Vagina (tissue), 2 donors: ENCODE measurements at places on chromosomes 2 and 18. TPM values are rescaled to one million over a fixed set of nuclear protein-coding genes. Genes with fewer than 3 reads are reported as not detected.

DNA sequence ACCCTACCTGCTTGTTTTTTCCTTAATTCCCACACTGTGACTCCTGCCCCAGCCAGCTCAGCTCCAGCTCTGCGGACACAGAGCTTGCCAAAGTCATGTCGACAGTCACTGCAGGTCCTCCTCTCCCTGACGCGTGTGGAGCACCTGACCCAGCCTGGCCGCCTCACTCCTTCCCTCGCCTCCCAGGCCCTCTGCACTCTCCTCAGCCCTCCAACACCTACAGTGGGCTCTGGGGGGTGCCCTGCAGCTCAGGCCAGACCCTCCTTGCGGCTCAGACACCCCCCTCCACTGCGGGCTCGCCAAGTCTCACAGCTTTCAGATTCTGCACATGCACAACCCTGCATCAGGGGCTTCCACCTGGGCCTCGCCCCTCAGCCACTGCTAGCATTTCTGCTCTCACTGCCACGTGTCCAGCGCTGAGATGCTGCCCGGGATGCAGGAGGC lies 68.3 kb downstream of the NDUFA10 start:
- H3K4me3 ChIP-seq = no peak overlapping the region
- peaks cover 34% of the 10 kb centered on the region for H3K4me1 ChIP-seq
- peaks cover 5% of the 10 kb centered on the region for H3K36me3 ChIP-seq
- DNase-seq = no peak
- no peaks in the 10 kb centered on the region for H3K27me3 ChIP-seq
- H3K27ac ChIP-seq = no peak overlapping the region

Gene METAP1D
- 8.8 TPM for total RNA-seq

- H3K4me1 ChIP-seq = no peaks in the 10 kb centered on the region
- H3K27me3 ChIP-seq = no peaks in the 10 kb centered on the region
- no peak overlapping the region for H3K4me3 ChIP-seq
- peak; percentile 60 for DNase-seq
- no peak overlapping the region for H3K27ac ChIP-seq
Measured at GRCh38 chr2:232999354-232999753, 13.7 kb downstream of the NGEF start.

GRCh38 chr18:26536032-26536431 lies 12.3 kb downstream of the KCTD1 start:
- no peak overlapping the region for H3K4me3 ChIP-seq
- no peaks in the 10 kb centered on the region for H3K27me3 ChIP-seq
- DNase-seq = no peak
- H3K4me1 ChIP-seq = peaks cover 25% of the 10 kb centered on the region
- H3K27ac ChIP-seq = no peak overlapping the region

Gene AQP12A
- not detected for total RNA-seq

Gene ZNF892
- 2.7 TPM for total RNA-seq

Gene AGXT
- not detected for total RNA-seq

DNA sequence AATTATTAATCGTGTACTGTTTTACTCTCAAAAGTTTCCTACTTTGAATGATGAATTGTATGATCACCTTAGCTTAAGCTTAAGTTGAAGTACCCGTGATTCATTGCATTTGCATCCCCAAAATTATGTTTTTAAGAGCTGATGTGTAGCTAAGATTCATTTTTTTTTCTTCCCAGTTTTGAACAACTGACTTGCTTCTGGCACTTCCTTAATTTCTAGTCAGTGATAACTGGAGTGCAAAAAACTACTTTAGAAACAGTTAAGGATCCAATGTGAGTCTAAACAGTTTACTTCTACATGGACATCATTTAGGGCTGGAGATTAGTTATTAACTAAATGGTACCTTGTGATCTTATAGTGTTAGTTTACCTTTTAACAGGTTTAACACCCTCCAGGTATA lies 124.0 kb upstream of the CAVIN2 start:
- DNase-seq = no peak
- no peaks in the 10 kb centered on the region for H3K36me3 ChIP-seq

GRCh38 chr2:69450735-69451416 lies 13.6 kb upstream of the NFU1 start:
- no peaks in the 10 kb centered on the region for H3K4me1 ChIP-seq
- DNase-seq = no peak
- no peak overlapping the region for H3K27ac ChIP-seq
- no peak overlapping the region for H3K4me3 ChIP-seq
- no peaks in the 10 kb centered on the region for H3K27me3 ChIP-seq
- no peaks in the 10 kb centered on the region for H3K36me3 ChIP-seq

GRCh38 chr2:238169048-238169707 lies 10.4 kb downstream of the ERFE start:
- H3K4me3 ChIP-seq = no peak overlapping the region
- H3K4me1 ChIP-seq = peaks cover 24% of the 10 kb centered on the region
- no peak overlapping the region for H3K27ac ChIP-seq
- peaks cover 40% of the 10 kb centered on the region for H3K36me3 ChIP-seq
- no peak for DNase-seq

DNA sequence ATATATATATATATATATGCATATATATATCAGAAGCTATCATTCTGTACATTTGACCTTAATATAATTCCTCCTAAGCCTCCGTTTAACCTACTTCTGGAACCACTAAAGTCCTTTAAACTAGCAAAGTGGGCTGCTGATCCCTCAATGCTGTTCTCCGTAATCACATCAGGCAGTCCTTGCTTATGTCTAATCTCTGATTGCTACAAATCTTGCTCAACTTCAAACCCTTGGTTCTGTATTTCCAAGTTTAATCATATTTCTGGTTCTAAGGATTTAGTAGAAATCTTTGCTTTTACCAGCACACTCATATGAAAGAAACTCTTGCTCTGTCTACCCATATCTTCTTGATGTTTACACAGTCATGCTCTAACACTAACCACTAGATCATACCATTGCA lies 91.5 kb upstream of the GALNT13 start:
- H3K27me3 ChIP-seq = no peaks in the 10 kb centered on the region
- no peaks in the 10 kb centered on the region for H3K4me1 ChIP-seq
- no peak overlapping the region for H3K4me3 ChIP-seq

GRCh38 chr2:207448006-207448405 lies 81.8 kb upstream of the CREB1 start:
- no peaks in the 10 kb centered on the region for H3K27me3 ChIP-seq
- H3K4me3 ChIP-seq = no peak overlapping the region

DNA sequence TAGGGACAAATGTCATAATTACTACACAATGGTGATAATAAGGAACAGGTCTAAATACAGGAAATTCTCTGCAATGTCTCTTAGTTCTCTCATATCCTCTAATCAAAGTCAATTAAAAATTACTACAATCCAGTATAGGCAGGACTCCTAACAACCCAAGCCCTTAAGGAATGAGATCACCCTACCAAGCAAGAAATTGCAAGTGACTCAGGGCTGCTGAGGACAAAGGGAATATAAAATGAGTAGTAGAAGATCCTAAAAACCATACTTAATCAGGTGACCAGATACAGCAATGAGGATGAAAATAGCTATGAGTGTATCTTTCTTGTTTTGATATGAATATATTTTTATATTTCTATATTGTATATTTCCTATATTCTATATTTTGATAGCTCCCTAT lies 250.0 kb upstream of the DCC start:
- no peak overlapping the region for H3K4me3 ChIP-seq
- H3K27ac ChIP-seq = no peak overlapping the region

GRCh38 chr2:18299423-18300212 lies 260.8 kb downstream of the RDH14 start:
- no peak for DNase-seq
- H3K27ac ChIP-seq = no peak overlapping the region
- no peak overlapping the region for H3K4me3 ChIP-seq
- no peaks in the 10 kb centered on the region for H3K4me1 ChIP-seq
- H3K27me3 ChIP-seq = no peaks in the 10 kb centered on the region

DNA sequence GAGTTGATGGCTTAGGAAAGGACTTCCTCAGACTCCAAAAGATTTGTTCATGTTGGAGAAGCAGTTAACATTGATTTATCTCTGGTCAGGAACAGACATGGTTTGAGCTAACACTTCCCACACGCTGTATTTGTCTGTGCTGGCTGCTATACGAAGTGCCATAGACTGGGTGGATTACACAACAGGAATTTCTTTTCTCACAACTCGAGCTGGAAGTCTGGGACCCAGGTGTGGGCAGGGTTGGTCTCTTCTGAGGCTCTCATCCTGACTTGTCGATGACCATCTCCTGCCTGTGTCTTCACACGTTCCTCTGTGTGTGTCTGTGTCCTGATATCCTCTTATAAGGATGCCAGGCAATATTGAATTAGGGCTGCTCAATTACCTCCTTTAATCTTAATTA lies 163.4 kb upstream of the BCL2L11 start:
- H3K27ac ChIP-seq = no peak overlapping the region
- H3K4me1 ChIP-seq = no peaks in the 10 kb centered on the region
- DNase-seq = no peak
- no peaks in the 10 kb centered on the region for H3K27me3 ChIP-seq
- no peak overlapping the region for H3K4me3 ChIP-seq

Gene GAL3ST2
- total RNA-seq = 0.98 TPM

GRCh38 chr18:57831597-57832377 lies 28.7 kb upstream of the ATP8B1 start:
- H3K36me3 ChIP-seq = no peaks in the 10 kb centered on the region
- no peak for DNase-seq
- H3K4me1 ChIP-seq = no peaks in the 10 kb centered on the region
- no peaks in the 10 kb centered on the region for H3K27me3 ChIP-seq

Gene WDR54
- total RNA-seq = 8.8 TPM

DNA sequence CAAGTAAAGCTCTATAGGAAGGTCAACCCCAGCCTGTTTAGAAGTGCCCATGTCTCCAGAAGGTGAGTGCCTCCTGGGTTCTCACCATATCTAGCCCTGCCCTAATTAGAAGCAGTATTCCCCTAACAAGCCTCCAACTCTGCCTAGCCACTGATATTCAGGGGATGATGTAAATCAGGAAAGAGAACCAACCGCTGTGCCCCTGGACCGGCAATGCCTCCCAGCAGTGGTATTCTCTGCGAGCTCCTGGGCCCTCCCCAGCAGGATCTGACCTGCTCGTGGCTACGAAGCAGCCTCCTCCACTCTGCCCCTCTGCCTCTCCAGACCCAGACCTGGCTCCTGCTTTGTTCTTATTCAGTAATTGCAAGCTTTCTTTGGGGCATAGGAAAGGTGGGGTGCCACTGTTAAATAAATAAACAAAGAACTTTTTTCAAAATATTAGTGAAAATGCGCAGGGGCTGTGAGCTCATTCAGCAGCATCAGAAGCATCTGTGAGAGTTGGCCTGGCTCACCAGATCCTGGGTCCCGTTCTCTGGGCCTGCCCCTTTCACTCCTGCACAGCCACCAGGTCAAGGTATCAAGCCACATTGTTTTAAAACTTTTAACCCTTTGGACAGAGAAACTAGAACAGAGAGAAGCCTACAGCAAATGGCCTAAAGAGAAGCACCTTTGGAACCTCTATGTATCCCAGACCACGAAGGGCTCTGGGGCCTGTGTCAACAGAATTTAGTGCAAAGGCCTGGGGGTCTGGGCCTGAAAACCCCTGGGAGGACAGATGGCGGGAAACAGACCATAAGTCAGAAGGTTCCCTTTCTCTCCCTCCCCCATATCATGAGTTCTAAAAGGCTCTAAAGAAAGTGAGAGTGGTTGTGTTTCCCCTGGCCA lies 11.9 kb downstream of the MREG start:
- H3K4me3 ChIP-seq = no peak overlapping the region
- H3K36me3 ChIP-seq = no peaks in the 10 kb centered on the region
- H3K4me1 ChIP-seq = peaks cover 29% of the 10 kb centered on the region
- H3K27ac ChIP-seq = no peak overlapping the region

GRCh38 chr2:30688956-30689401 lies 118.3 kb downstream of the CAPN13 start:
- peak overlapping the region; percentile 26 for H3K27ac ChIP-seq
- H3K36me3 ChIP-seq = no peaks in the 10 kb centered on the region
- H3K4me3 ChIP-seq = no peak overlapping the region
- H3K4me1 ChIP-seq = peaks cover 15% of the 10 kb centered on the region
- H3K27me3 ChIP-seq = no peaks in the 10 kb centered on the region

DNA sequence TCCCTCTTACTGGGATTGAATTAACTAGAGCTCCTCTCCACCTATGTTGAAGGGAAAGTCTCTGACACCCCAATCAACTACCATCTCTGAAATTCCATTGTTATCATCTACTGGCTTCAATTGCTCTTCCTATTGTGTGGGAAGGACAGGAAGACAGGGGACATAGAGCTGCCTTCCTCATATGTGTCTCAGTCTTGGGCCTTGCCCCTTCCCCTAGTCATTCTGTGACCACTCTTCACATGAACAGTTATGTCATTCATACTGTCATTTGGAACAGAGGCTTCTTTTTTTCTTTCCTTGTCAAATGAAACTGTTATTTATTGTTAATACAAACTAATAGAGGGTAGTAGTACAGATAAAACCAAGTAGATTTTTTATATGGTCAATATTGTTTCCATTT lies 69.6 kb upstream of the EMILIN2 start:
- H3K27ac ChIP-seq = no peak overlapping the region
- no peaks in the 10 kb centered on the region for H3K4me1 ChIP-seq
- peaks cover 70% of the 10 kb centered on the region for H3K36me3 ChIP-seq
- no peak for DNase-seq
- H3K27me3 ChIP-seq = no peaks in the 10 kb centered on the region

DNA sequence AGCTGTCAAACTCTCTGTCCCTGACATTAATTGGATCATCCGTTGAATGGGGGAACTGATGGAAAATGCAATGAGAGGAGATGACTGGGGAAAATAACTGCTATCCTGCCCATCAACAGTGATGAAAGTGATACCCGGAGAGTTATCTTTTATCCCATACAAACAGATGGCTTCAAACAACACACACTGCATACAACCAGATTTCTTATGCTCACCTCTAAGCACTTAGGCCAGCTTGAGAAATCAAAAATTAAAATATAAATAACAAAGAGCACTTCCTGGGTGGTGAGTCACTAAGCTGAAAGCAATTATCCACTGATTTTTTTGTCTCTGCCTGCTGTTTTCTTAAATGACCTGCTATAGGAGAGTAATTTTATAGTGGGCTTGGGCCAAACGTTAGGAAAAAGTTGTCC lies 237.6 kb upstream of the RGPD4 start:
- no peak for DNase-seq
- H3K27me3 ChIP-seq = no peaks in the 10 kb centered on the region
- no peaks in the 10 kb centered on the region for H3K4me1 ChIP-seq

Gene DSC1
- total RNA-seq = 0.49 TPM

Gene MDH1B
- total RNA-seq = 0.49 TPM

GRCh38 chr2:239358062-239358754 lies 42.6 kb downstream of the HDAC4 start:
- peaks cover 21% of the 10 kb centered on the region for H3K4me1 ChIP-seq
- H3K27me3 ChIP-seq = no peaks in the 10 kb centered on the region
- no peak overlapping the region for H3K4me3 ChIP-seq
- H3K27ac ChIP-seq = no peak overlapping the region

Gene EFR3B
- total RNA-seq = 1.5 TPM

Gene TMEM182
- total RNA-seq = 2.2 TPM

Gene FAM237A
- not detected for total RNA-seq

DNA sequence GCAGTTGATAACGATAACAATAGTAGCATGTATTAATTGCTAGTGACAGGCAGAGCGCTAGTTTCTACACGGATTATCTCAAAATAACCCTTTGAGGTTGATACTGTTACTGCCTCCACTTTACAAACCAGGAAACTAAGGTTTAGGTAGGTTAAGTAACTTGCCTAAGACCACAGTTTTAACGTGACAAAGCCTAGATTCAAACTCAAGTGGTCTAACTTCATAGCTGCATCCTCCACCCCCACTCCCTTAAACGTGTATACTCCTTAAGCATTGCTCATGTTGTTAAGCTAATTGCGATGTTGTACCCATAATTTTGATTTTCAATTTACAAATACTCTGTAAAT lies 1.2 kb downstream of the ME2 start:
- H3K4me3 ChIP-seq = peak overlapping the region; percentile 83
- H3K27me3 ChIP-seq = no peaks in the 10 kb centered on the region
- DNase-seq = no peak
- H3K4me1 ChIP-seq = peaks cover 14% of the 10 kb centered on the region
- no peaks in the 10 kb centered on the region for H3K36me3 ChIP-seq
